ENCODE measurements at places on chromosomes 7 and 10.

- no peak for DNase-seq
Measured at GRCh38 chr10:14459665-14460064, 128.9 kb upstream of the FRMD4A start.

DNA sequence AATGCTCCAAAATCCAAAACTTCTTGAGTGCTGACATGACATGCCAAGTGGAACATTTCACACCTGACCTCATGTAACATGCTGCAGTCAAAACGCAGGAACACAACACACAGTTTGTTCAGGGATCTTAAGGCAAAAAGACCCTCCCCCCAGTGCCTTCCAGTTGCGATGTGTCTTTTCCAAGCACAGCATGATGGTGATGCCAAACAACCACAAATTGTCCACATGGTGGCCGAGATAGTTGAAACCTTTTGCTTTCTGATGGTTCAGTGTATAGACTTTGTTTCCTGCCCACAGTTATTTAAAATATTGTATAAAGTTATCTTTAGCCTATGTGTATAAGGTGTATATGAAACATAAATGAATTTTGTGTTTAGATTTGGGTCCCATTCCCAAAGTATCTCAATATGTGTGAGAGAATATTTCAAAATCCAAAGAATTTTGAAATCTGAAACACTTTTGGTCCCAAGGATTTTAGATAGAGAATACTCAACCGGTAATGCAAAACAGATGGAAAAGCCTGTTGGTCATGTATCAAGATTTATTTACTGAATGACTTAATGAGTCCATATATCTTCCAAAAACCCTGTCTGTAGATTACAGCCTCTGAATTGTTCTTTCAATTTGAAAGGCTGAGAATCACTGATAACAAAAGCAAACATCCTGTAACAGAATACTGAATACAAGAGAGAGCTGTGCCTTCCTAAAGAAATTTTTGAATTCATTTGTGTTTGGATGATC is 93.4 kb upstream of the OIT3 start:
- no peak for DNase-seq

DNA sequence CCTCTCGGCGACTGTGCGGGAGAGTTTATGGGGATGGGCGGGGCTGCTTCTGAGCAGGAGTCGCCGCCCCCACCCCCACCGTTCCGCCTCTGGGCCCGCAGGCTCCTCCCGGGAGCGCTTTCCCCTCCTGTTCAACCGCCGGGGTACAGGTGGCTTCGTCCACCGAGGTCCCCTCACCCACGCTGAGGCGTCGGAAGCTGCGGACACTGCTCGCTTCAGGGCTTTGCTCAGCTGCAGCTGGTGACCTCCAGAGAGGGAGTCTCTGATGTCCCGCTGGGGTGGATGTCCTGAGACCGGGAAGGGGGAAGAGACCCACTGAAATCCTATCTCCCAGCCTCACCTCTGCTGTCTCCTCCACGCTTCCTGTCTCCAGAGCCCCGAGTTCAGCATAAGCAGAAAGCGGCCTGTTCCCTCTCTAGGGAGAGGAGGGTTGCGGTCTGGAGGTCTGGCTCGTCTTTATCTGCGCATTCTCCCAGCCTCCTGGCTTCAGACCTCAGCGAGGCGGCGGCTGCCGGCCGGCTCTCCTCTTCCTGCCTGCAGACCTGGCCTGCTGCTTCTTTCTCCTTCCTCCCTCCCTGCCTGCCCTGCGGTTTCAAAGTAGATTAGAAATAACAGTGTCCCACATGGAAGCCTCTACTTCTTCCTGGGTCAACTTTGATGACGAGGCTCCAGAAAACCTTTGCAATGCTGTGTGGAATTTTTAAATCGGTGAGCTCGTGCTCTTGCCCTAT is 1.8 kb downstream of the CYP2E1 start:
- no peak for DNase-seq

- DNase-seq: no peak
Measured at GRCh38 chr7:117781707-117782106, 91.5 kb downstream of the CTTNBP2 start.

DNA sequence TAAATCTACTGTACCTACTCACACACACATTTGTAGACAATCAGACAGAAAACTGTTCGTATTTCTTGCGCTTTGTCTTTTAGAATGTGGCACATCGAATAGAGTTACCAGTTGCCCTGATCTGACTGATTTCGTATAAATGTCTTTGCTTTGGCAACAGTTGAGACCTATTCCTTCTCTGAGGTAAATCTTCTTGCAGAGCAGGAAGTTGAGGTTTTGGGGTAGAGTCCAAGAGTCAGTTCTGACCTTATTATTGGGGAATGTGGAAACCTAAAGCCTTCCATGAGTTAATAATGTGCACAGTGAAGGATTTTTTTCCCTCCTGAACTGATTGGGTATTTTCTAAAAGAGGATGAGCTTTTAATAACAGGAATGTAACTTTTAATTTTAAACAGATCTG is 135.3 kb downstream of the KIAA1217 start:
- no peak for DNase-seq

DNA sequence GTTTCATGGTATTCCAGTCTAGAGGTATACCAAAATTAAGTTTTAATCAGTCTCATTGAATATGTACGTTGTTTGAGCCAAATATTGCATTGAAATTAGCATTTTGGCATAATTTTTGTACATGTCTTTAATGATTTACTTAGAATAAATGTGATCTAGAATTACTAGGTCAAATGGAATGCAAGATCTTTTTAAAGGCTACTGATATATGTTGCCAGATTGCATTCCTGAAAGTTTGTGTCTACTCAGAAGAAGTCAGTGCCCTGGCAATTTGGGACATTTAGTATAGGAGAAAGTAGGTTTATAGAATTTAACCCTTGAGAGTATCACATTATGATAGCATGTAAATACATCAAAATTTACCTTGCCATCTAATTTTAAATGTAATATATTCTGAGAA is 32.4 kb downstream of the KMT2E start:
- DNase-seq: no peak

GRCh38 chr7:44284881-44285541 is 40.4 kb downstream of the CAMK2B start:
- DNase-seq: no peak

DNA sequence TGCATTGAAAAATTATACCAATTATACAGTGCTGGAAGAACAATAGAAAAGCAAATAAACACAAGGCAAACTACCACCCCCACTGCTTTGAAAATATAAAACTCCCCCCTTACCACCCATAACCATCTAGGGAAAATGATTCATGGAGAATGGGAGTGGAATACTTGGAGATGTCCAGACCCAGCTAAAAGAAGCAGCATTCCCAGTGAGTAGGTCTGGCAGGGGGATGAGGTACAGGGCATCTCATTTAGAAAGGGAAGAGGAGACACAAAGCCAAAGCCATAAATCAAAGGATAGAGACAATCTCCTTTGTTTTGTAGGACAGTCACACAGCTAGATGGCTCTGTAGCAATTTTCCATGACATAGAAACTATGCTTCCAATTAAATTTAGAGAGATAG is 36.0 kb upstream of the DGKI start:
- no peak for DNase-seq

DNA sequence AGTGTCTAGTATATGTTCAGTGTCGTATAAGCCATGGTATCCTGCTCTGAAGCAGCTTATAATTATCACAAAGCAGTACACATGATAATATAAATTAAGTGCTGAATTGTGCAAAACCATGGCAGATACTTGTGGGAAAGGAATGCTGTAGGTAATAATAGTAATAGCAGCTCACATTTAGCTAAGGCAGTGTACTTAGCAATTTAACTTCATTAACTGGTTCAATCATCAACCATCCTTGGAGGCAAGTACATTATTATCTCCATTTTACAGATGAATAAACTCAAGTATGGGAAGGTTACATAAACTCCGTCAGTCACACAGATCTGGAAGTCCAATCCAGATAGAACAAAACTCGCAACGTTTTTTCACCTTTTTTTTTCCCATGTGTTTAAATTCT is 21.6 kb upstream of the RNF148 start:
- DNase-seq: no peak

DNA sequence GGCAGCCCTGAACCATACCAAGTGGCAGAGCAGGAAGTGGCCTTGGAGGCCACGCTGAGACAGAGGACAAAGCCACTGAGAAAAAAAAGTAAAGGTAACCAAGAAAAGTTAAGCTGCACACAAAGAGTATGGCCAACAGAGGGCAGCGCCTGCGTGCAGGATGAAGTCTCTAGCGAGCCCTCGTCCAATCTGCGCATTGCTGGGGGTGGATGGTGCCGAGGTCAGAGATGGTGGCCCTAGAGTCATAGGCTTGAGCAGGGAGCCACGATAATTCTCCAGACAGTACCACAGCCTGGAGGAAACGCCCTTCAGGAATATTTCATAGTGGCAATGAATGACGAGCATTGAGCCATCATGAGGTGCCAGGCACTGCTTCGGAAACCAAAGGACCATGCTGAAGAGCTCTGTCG is 9.7 kb downstream of the ATP6V0E2 start:
- peak; percentile 44 for DNase-seq

DNA sequence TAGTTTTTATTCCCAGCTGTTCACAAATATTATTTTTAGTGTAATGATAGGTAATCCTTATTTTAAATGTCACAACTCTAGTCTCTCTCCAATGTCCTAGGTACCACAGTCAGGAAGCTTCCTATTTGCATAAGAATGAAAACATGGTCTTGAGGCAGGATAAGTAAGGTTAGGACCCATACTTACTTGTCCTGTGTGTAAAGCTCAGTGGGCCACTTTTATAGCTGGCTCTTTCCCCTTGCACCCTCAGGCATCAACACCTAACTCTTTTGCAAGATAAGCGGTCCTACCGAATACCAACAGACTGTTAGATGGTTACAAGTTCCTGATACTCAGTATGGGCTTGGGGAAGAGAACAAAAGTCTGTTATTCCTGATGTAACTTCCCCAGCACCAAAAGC is 986.9 kb downstream of the NRG3 start:
- no peak for DNase-seq

GRCh38 chr10:103181244-103181643 is 11.8 kb downstream of the NT5C2 start:
- no peak for DNase-seq

GRCh38 chr7:36763132-36763816 is 39.0 kb upstream of the AOAH start:
- no peak for DNase-seq

DNA sequence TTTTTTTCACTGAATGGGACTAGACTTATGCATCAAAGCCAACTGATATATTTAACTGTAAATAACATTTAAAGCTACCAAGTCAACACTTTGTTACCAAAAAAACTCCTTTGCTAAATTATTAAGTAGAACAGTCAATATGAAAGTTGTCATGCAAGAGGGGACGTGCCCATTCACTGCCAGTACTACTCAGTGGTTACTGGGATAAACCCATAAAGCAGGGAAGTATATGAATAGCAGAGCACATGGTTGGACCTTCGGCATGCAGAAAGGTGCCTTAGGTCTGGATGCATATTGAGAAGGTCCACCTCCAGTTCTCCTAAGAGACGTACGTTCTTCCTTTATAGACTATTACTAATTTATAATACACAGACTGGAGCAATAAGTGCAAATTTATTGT is 120.1 kb downstream of the SVOPL start:
- no peak for DNase-seq

DNA sequence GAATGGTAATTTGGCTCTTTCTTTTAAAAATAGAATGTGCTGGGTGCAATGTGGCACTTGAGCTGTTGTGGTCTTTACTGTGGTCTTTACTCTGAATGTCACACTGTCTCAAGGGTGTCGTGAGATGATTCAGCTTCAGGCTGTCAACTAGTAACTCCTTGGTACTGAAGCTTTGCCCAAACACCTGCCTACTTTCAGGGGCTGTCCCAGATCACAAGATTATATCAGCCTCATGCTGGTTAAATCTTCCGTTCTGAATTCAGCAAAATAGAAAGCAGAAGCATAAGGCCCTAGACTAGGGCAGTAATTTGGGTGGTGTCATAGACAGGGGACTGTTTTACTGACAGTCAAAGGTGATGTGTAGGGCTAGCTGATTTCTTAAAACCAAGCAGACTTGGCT is 110.9 kb downstream of the BAMBI start:
- DNase-seq: no peak

DNA sequence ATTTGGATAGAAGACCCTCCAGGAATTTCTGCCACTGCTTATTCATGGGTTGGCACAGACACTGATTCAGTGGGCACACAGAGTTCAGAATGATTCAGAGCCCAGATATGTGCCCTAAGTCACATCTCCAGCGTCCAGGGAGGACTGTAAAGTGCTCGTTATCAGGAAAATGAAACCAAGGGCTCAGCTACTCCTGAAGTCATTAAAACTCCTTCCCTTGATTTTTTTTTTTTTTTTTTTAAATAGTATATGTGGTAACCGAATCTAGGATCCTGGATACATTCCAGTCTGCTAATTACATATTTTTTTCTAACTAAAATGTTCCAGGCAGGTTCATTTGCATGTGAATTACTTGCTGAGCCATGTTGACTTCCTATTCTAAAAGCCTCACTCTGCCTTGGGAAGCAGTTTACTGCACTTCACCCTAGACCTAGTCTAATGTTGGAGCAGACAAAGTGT is 34.7 kb downstream of the MET start:
- no peak for DNase-seq

DNA sequence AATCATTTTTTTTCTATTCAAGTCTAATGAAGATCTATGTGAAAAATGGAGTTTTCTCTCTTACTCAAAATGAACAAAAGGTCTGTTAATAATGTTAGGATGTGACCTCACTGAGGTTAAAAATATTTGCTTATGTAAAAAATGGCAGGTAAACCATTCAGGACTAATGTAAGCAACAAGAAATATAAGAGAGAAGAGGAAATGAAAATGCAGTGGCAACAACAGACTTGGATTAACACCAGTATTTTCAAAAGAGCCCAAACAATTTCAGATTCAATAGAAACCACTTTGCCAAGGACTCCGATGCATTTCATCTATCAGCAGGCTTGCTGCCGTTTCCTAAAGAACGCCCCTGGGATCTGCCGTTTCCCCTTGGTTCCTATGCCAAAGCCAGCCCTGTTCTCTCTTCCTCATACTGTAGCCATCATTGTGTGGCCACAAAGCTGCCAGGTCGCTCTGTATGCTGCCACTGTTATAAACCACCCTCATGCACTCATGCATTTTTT is 66.4 kb downstream of the MTURN start:
- no peak for DNase-seq

- DNase-seq: no peak
Measured at GRCh38 chr7:72710983-72711382, 117.0 kb downstream of the TYW1B start.

GRCh38 chr10:123069246-123069986 is 60.6 kb downstream of the ACADSB start:
- peak; percentile 65 for DNase-seq

DNA sequence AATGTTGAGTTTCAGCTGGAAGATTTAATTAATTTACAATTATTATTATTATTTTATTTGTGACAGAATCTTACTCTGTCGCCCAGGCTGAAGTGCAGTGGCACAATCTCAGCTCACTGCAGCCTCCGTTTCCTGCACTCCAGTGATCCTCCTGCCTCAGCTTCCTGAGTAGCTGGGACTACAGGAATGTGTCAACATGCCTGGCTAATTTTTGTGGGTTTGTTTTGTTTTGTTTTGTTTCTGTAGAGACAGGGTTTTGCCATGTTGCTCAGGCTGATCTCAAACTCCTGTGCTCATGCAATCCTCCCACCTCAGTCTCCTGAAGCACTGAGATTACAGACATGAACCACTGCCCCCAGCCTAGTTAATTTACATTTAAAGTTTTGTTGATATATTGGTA is 93.8 kb upstream of the MEOX2 start:
- DNase-seq: no peak

- DNase-seq: no peak
Measured at GRCh38 chr7:159097661-159098423, 46.8 kb downstream of the VIPR2 start.

GRCh38 chr10:4003348-4003973 is 218.5 kb upstream of the KLF6 start:
- no peak for DNase-seq
